ENCODE measurements at places on chromosomes 1 and 21. TPM values are rescaled to one million over a fixed set of nuclear protein-coding genes. Genes with fewer than 3 reads are reported as not detected.

The CDKN2C gene
- total RNA-seq, result 6.9 TPM

The S100A2 gene
- 4,166 TPM for total RNA-seq

GRCh38 chr1:210289248-210289647 lies 39.5 kb upstream of the HHAT start:
- no peak for ATAC-seq

DNA sequence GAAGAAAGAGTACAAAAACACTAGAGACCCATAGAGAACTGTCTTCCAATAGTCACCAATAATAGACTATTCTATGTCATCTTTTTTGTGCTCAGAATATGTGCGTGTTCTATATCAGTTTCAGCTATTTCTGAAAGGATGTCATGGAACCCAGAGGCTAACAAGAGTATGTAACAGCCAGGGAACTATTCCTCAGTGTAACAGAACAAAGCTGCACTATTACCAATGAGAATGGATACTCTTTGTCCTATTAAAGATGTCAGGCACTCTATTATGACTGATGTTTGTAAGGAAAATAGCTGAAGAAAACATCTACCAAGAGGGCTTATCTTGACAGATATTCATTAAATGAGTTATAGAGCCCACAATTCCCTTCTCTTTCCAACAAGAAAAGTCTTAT lies 8.6 kb upstream of the LRRC8C start:
- ATAC-seq, result no peak

DNA sequence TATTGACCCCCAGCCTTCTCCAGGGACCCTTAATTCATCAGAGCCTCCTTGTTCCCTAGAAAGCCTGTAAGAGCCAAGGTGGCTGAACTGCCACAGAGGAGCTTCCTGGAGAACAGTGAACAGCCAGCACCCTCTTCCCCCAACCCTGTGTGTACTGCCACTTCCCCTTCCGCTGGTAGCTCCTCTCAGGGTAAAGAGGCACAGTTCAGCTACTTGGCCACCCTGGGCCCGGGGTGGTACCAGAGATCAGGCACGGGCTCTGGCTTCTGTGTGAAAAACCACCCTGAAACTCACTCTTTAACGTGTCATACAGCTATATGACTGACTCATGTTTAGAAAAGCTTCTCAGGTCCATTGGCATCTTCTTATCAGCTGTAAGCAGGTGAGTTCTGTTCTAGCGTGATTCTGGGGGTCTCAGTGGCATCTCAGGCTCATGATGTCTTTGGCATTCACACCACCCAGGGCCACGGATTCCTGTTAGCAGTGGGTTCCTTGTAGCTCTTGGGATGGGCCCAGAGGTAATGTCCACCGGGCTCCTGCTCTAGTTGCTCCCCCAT lies 22.4 kb downstream of the ARMH1 start:
- peak; percentile 21 for ATAC-seq

Data from esophagus mucosa (tissue), 1 donor.